ENCODE measurements at places on chromosomes 12 and 14.

DNA sequence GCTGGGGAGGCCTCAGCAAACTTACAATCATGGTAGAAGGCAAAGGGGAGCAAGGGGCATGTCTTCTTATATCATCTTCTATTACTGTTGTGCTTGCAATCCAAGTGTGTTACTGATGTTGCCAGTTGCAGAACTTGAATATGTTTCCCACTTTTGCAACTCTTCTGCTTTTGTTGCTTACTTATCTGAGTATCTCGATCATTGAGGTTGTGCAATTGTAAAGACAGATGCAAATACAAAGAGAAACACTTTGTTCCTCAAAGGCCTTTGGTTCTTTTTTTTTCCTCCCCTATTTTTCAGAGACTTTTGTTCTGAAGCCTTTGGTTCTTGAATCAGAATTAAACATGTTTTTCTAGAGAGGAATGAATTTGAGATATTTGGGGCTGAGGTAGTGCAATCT, 3.7 kb upstream of the COX8C start:
- no peak for DNase-seq

DNA sequence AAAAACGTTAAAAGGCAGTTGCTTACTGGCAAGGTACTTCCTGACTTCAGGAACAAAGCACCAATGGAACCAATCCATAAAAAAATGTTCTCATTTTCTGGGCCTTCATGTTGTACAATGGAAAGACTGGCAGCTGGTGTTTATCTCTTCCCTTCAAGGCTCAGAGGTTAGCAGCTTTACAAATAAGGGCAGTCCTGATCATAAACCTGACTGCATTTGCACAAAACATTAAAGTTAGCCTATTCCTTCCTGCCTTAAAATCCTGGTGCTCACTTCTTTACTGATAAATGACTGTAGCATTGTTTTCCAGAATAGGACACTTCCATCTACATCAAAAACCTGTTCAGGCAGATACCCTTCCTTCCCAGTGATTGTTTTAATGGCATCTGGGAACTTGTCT, 19.2 kb downstream of the IL26 start:
- no peak for DNase-seq

GRCh38 chr14:62674563-62675237, 370.6 kb downstream of the KCNH5 start:
- DNase-seq = no peak

DNA sequence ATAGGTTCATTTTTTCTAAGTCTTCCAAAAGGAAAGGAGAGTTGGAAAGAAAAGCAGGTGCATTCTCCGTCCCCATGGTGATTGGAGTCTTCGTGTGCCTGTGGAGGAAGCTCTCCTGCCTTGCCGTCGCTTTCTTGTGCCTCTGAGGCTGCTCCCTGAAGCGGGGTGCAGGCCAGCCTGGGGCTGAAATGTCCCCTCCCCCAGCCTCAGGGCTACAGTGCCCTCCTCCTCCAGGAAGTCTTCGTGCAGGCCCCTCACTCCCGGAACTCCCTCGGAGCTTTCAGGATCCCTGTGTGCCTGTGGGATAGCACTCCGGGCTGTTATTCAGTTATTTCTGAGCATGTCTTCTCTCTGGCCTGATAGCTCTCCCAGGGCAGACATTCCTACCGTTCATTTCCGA, 569.2 kb downstream of the VRK1 start:
- DNase-seq = no peak

DNA sequence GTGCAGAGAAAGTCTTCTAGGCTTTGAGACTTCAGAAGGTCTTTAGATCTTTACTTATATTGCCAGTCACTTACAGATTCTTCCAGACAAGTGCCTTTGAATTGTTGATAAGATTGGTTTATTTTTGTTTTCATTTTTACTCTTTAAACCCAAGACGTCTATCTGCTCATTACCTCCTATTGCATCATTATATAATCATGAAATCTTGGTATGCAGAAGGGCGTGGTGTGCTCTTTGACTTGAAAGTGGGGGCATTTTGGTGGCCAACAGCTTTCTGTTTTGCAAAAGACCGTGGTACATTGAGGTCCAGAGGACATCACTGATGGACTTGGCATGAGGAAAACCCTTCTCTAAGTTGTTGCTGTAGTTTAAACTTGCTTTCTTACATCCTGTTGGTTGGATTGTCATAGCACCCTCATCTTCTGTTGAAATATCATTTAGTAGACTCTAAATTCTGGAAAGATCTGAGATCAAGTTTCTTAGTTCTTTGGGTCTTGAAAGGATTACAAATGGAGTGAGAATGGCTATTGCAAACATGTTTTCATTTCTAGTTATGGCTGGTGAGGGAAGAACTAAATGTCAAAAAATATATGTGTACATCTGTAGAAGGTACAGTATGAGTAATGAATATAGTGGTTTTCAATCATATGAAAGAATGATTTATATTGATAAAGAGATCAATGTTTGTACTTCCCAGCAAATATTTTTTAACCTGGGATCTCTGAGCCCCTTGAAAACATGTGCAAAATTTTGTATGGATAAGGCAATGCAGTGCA, 441.8 kb downstream of the NRXN3 start:
- no peak for DNase-seq

DNA sequence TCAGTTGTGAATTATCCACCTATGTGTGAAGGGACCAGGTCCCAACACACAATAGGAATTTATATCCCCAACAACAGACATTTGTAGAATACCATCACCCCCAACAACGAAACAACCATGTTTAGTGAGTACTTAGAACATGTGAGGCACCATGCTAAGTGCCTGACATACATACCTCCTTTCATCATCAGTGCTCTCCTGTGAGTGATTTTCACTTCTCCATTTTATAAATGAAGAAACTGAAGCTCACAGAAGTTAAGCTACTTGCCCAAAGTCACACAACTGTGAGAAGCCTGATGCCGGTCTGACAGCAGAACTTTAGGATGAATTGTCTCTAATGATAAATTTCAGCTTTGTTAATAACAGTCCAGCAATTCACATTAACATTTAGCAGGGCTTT, 35.4 kb downstream of the SPTB start:
- no peak for DNase-seq

DNA sequence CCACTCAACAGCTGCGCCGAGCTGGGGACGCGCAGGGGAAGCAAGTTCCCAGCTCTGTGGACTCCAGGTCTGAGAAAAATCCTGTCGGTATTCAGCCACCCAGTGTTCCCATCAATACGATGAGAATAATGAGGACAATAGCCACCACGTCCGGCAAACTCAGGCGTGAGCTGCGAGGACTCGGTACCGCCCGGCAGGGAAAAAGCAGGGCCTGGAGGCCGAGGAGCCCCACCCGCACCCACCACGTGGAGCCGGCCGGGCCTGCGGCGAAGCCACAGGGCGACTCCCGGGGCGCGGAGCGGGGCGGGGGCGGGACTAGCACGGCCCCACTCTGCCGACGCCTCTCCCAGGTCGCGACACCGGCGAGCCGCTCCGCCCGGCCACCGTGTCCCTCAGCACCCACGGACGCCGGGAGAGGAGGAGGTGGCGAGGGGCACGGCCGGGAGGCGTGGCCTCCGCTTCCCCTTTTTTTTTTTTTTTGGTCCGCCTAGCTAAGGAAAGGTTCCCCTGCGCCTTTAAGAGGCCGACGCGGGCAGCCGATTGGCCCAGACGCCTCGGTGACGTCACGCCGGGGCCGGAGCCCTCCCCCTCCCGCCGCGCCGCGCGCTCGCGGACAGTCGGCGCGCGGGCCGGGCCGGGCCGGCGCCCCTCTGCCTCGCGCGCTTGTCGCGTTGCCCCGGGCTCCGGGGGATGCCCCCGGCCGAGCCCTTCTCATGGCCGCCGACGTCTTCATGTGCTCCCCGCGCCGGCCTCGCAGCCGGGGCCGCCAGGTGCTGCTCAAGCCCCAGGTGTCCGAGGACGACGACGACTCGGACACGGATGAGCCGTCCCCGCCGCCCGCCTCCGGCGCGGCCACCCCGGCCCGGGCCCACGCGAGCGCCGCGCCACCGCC, at the start of gene MLXIP:
Gene MLXIP (plus strand): TSS at position 616 of the 892 bp plus-strand sequence. CDS start 98 bp downstream, at position 714.
- DNase-seq = peak; percentile 94

- no peak for DNase-seq
These were observed 53.8 kb upstream of the CCDC196 start for GRCh38 chr14:66432334-66432733.

Data from NCI-H187 (cell line).